Tongue (tissue), 3 donors: ENCODE measurements at places on chromosomes 7 and 10. TPM values are rescaled to one million over a fixed set of nuclear protein-coding genes. Genes with fewer than 3 reads are reported as not detected.

DNA sequence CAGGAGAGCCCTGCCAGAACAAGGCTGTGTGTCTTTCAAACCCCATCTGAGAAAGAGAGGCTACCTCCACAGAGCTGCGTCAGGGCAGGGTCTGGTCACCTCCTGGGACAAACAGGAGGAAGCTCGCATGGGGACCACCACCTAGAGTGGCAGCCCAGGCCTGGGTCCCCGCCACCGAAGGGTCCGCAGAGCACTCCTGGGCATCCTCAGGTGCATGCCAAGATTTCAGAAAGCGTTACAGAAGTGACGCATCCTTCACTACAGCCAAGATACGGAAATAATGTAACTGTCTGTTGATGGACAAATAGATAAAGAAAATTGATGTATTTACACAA, 42.6 kb downstream of the GSDME start:
- no peak for DNase-seq

DNA sequence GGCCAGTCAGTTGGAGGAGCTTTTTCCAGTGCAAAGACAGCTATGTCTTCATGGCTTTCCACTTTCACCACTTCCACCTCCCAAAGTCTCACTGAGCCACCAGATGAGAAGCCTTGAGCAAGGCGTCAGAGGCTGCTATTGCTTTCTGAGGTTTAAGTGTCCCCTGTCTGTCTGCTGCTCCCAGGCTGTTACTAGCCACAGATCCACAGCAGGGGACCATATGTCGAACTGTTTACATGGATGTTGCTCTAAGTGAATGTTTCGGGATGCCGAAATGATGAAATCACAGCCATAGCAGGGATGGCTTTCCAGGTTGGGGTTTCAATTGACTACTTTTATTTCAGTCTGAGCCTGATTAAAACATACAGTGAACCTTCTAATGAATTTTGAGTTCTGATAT, 88.5 kb downstream of the AVL9 start:
- no peak for DNase-seq

The WDFY4 gene
- total RNA-seq: 5.7 TPM

The IRF5 gene
- total RNA-seq: 1.2 TPM

DNA sequence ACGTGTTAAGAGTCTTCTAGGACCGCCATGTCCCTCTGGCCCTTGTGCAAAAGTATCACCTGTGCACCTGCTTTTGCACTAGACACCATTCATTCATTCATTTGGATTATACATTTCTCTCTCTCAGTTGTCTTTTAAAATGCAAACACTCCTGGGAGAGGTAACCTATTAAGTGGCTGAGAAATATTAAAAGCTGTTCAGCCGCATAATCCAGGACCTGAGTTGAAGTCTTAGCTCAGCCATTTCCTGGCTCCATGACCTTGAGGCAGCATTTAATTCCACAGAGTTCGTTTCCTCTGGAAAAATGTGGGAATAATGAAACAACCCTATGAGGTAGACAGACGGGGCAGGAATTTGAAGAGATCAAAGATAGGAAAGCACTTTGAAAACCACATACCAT, 251.6 kb downstream of the RPS24 start:
- no peak for DNase-seq

- DNase-seq: peak; percentile 16
These were observed 544.2 kb downstream of the CNTNAP2 start for GRCh38 chr7:146660839-146661238.

DNA sequence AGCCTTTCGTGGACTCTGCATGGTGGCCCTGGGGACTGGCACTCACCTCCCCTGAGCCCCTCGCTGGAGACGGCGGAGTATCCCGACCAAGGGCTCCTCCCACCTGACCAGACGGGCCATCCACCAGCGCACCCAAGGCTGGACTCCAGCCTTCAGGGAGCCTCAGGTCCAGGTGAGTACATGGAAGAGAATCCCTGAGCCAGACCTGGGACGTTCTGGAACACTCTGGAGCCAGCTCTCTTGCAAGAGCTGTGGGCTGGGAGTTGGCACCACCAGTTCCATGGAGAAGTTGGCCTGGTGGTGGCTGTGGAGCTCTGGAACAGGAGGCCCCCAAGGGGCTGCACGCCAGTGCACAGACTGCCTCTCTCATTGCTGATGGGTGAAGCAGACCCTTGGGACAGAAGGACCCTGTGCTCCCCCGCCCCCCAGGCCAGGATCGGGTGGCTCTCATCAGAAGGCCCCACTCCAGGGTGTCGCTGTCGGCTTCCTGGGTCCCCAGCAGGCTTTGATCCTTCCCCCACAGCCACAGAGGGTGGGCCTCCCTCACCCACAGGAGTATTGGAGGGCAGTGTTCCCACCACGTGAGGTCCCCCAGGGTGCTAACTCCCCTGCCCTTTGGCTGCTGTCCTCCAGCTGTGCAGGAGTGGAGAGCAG, 189.9 kb downstream of the EBF3 start:
- no peak for DNase-seq

The OR9A2 gene
- total RNA-seq: 0.41 TPM

DNA sequence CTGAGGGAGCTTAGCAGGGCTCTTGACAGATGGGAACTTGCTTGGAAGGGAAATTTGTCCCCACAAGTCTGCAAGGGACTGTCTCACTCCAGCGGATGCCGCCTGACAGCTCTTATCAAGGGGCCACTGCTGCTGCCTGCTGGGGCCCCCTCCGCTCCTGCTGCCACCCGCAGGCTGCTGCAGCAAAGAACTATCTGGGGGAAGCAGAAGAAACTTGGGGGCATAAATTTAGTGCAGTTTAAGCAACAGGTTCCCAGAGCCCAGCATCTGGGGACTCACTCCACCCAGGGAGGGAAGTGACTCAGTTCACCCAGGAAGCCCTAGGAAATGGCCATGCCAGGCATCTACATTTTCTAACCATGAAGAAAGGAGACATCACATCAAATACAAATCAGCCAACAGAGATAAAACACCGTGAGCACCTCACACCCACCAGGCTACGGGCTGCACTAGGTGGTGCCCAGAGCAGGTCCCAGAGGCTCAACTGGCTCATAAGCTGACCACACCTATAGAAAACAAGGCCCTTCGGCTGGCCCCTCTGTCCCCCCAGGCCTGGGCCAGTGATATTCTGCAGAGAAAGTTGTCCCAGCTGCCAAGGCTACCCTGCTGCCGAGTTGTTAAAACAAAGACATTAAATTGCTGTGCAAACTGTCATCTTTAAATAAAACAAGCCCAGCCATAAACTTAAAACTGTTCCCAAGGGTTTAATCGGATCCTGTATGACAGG, 3.7 kb downstream of the RGS10 start:
- DNase-seq: no peak

- DNase-seq: peak; percentile 85
These were observed 130.1 kb downstream of the RGS10 start for GRCh38 chr10:119412244-119413092.

DNA sequence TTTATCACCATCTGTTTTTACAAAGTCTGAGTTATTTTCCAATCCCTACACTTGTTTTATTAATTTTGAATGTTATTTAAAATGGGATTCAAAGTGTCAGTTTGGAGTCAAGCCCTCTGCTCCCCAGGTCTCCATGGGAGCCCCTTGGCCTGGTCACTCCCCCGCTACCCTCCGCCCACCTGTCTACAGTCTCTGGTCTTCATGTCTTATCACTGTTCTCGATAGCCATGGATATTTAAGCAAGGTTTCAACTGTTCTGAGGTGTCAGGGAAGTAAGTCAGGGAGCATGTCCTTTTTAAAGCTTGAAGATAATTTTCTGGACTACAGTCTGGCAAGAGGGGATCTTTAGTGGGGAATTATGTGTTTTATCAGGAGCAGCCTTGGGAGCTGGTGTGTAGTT, 19.1 kb upstream of the HPS1 start:
- no peak for DNase-seq

DNA sequence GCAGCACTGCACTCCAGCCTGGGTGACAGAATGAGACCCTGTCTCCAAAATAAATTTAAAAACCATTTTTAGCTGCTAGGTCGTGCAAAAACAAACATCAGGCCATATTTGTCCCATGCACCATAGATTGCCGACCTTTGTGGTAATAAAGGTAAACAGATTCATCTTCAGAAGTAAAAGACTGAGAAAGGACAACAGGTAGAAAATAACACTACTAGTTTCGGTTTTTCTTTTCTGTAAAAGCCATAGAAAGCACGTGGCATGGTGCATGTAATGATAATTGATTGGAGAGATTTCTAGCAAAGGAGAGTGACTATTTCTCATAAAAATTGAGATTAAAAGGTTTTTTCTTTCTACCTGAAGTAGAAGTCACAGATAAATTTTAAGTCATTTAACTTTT, 93.9 kb downstream of the DNAH11 start:
- DNase-seq: no peak

DNA sequence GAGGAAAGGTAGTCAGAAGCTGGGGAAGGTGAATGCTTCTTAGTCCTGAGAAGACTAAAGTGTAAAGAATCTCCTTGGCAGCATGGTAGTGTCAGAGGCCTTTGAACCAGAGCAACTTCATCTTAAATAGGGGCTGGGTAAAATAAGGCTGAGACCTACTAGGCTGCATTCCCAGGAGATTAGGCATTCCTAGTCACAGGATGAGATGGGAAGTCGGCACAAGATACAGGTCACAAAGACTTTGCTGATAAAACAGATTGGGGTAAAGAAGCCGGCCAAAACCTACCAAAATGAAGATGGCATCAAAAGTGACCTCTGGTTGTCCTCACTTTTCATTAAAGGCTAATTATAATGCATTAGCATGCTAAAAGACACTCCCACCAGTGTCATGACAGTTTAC, 351.6 kb downstream of the LRRTM3 start:
- DNase-seq: no peak

DNA sequence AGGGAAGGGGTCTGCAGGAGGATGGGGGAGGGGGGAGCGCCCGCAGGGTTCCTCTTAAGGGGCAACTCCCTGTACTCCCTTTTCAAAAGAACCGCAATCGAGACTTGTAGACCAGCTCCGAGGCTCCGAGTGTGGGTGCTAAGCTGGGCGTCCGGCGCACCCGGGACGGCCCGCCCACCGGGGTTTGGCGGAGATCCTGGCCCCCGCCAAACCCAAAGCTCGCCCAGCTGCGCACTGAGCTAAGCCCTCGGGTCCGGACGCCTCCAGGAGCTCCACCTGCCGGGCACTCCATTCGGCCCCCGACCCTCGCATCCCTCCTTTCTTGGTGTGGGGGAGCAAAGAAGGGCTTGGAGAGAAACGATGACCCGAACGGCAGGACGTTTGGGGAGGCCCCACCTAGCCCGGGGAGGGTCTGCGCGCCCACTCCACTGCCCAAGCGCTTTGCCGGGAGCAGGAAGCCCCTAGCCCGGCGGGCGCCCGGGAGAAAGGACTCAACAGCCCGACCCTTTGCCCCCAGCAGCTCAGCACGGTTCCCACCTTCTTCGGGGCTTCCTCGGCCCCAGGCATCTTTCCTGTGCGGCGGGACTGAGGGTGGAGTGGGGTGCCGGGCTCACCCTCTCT, 651 bp downstream of the AFAP1L2 start:
- peak; percentile 87 for DNase-seq
